Immature natural killer cell (primary cell): ENCODE measurements at places on chromosomes 1 and 21.

DNA sequence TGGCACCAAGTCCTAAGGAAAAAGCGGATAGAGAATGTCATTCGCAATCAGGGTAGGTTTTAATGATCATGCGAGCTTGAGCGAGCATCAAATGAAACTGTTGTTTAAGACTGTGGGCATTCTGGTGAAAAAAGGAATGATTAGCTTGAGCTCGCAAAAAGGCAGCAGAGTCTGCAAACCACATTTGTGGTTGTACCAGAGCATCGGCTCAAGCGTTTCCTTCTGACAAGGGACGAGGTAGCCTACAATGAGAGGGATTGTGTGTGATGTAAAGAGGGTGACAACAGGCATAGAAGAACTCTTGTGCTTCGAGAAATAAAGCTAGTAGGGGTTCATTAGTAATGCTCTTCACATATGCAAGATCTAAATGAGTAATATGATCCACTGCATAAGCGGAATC, 11.1 kb upstream of the CD48 start:
- DNase-seq = no peak

GRCh38 chr1:26378088-26378878, 5.7 kb upstream of the ZNF683 start:
- DNase-seq = peak; percentile 97

DNA sequence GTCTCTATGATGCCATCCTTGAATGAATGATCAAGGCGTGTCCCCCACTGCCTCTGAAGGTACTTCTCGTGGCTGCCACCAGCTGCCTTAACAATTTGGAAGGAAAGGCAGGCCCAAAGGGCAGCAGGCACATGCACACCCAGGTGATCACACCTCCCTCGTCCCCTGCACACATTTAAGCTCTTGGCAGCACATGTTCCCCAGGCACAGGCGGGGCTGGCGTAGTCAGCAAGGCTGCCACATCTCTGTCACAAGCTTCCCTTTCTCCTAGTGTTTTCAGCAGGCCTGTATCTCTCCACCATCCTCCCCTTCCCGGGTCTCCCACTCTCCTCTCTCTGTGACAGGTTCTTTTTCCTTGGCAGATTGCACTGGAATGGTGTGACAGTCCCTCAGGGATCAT, 111.9 kb downstream of the CACNA1E start:
- no peak for DNase-seq

- DNase-seq = no peak
These were observed 199.8 kb downstream of the USP25 start for GRCh38 chr21:15929536-15929935.

DNA sequence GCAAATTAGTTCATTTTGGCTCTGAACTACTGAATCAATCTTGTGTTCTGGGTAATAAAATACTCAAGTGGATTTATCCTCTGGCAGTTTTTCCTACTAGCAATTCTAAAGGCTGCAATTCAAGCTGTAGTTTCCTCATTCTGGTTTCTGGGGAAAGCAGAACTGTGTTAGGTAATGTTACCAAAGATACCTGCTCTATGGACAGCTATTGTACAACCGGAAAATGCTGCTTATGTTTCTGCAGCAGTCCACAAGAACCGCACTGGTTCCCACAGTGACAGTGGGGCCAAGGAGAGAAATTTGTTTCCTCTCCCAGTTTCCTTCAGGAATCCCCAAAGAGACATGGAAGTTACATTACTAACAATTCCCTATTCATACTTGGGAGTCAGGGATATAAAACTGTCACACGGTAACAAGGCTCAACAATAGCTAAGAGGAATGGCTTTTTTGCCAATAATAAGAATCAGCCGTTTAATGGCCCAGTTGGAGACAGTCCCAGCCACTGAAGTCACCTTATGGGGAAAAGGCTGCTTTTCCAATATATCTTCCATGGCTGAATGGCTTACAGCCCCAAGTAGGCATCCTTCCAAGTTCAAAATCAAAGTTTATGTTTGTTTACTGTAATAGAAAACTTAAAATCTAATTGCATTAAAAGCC, 52.6 kb downstream of the PCNX2 start:
- DNase-seq = no peak

- no peak for DNase-seq
These were observed 106.1 kb upstream of the ARHGEF16 start for GRCh38 chr1:3348196-3348865.

DNA sequence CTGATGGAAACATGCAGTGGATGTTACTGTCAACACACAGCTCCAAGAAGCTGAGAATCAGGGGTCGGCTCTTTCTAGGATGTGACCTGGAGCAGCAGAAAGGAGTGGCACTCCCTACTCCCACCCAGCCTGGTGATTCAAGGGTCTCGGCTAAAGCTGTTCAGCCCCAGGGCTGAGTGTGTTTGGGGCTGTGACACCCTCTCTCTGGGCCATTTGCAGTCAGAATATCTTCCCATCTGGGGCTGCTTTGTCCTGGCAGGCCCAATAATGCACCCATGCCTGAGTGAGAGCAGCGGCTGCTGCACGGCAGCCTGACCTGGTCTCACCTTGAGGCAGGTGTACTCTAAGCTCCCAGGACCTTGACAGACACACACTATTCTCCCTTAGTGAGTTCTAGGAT, 52.5 kb upstream of the AJAP1 start:
- DNase-seq = no peak

- no peak for DNase-seq
These were observed 15.6 kb downstream of the CFAP410 start for GRCh38 chr21:44323591-44323990.

DNA sequence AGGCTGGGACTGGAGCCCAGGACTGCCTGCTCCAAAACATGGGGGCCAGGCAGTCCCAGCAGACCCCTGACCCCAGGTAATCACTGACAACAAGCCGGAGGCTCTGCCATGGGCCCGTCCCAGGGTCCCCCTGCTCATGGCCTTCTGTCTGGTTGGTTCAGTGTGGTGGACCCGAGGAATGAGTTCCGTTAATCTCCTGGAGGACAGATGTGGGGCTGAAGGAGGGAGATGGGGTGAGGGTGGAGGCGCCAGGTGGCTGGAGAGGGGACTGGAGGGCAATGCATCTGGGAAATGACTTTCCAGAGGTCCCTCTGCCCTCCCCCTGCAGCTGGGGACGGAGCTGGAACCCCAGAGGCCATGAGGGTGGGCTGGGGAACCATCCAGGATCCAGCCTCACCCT, 103.2 kb downstream of the EBNA1BP2 start:
- DNase-seq = no peak

DNA sequence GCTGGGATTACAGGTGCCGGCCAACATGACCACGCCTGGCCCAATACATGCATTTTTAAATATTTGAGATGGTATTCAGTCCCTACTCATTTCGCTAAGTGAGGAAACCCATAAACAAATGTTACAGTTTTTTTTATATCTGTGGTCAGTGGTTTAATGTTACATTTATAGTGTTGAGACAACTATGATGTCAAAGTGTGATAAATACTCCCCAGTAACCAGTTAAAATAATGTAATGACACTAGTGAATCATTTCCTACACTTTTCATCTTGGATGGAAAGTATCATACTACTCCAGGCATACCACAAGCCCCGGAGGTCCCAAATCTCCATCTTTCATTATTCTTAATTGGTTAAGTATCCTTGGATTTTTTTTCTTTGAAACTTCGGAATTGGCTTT, 87.5 kb upstream of the KIF26B start:
- no peak for DNase-seq

DNA sequence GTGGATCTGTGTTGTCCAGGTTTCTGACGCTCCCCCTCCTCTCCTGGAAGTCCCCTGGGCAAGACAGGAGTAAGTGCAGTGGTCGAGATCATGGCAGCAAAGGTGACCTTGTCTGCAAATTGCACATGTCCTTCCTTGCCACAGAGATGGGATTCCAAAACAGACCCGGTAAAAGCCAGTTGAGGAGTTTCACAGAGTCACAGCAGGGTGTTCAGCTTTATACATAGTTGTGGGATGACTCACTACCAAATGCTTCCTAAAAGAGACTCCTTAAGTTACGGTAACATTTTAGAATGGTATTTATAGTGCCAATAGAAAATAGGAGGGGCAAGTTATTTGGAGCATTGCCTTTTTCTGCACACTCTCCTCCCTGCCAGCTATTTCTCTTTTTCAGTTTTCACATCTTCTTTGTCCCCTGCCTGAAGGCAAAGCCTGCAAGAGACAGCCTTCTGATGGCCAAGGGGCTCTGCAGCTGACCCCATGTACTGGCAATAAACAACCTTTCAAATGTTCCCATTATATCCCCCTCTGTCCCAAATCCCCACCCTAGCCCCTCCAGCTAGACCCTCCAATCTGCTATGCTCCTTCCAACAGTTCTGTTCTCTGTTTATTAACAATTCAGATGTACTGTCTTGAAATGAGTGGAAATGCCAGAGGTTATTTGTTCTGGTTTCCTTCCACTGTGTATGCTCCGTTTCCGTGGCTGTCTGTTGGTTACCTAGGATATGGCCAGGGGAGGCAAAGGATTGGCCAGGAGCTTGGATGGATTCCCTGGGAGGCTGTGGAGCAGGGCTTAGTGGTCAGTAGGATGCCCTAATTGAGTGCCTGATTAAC, 115.0 kb downstream of the TGFB2 start:
- no peak for DNase-seq
